ENCODE measurements at places on chromosomes 7 and 10.

- no peak for DNase-seq
These were observed 17.7 kb upstream of the NODAL start for GRCh38 chr10:70459061-70459773.

GRCh38 chr10:18501198-18501597, 150.2 kb downstream of the NSUN6 start:
- DNase-seq = no peak

DNA sequence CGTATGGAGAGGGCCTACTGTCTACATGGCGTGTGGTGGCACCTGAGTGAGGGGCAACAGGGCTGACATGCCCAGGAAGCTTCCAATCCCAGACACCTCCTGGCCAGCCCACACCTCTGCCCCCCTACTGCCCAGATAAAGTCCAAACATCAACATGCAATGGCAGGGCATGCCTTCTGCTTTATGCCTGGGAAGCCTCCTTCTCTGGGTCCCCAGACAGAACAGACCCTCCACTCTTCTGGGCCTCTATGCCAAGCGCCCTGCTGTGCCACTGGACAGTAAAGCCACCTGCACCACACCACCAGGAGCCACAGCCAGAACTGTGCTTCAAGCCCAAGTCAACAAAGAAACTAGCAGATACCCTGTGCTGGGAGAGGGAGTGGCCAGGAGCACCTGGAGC, 12.5 kb downstream of the TMEM72 start:
- DNase-seq = no peak

DNA sequence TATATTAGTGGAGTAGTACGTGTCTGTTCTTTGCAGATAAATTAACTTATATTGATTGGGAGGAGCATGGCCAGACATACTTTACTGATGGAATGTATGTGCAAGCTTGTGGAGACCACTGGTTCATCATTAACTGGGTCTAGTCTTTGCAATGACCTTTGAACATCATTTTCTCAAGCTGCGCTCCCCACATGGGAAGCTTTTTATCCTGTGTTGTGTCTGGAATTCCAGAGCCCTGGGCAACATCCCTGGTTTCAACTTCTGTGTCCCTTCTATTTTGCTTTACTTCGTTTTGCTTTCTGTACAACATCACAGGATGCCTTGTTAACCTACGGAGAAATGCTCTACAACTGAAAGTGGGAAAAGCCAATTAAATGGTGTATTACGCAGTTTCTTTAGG, 38.3 kb downstream of the MACROH2A2 start:
- no peak for DNase-seq

DNA sequence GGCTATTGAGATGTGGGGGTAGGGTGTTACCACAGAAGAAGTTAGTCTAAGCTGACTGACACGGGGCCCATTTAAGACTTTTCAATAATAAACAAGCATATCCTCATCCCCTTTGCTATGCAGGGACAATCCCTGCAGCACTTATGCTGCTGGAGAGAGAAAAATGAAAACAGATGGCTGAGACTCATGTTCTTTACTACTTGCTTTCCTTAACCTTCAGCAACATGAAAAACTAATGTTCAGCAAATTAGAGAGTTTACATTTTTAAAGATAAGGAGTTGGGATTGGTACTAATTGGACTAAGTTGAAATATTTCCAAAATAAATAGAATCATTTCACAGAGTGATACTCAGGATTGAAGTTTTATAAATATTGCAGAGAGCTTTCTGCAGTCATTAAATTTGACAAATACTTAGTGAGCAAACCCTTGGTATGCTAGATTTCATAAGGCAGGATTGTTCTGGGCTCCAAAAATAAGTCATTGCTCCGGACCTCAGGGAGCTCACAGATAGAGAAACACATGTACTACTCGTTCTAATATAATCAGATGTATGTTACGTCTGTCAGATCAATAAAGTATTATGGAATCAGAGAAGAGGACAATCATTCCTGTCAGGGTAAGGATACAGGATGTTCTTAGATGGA, 147.1 kb upstream of the LRRN3 start:
- no peak for DNase-seq
